Left colon (tissue), 2 donors: ENCODE measurements at places on chromosomes 2 and 18.

DNA sequence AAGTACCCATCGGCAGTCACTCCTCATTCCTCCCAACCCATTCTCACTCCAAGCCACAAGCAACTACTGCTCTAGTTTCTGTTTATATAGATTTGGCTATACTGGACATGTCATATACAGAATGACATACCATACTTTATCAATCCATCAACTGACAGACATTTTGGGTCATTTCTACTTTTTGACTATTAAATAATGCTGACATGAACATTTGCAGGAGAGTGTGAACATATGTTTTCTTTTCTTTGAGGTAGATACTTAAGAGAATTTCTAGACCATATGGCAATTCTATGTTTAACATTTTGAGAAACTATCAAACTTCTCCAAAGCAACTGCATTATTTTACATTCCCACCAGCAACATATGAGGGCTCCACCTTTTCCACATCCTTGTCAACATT is 32.6 kb downstream of the NMUR1 start:
- no peak for DNase-seq

- DNase-seq, result no peak
Measured at GRCh38 chr2:53740170-53740569, 27.4 kb upstream of the CHAC2 start.

DNA sequence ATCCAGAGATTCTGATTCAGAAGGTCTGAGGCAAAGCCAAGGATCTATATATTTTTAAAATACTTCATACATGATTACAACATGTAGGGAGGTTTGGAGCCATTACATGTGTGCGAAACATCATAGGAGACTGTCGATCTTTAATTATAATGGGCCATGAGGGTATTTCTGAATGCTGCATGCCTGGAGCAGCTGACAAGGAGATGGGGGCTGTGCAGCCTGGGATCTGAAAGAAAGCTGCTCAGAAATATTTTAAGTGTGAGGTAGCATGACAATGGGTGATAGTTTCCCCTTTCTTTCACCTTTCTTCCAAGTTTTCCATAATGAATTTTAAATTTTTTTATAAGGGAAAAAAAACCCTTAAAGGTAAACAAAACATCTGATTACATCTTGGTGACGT is 102.0 kb upstream of the DNMT3A start:
- DNase-seq, result no peak

DNA sequence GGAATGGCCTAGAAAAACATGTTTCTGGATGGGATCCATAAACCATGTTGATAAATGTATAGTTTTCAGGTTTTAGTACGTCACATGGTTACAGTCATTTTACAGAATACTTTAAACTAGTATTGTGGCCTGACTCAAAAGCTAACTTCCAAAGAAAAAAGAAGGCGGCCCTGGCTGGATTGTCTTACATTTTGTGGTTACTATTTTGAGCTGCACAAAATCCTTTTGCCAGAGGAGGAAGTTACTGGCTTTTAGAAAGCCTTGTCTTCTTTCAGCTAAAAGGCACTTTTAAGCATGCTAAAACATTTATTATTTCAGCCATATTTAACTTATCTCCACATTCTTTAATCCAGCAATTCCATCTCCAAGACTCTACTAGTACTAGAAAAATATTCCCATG is 227.9 kb downstream of the CDH2 start:
- DNase-seq, result no peak

GRCh38 chr18:39037925-39038324 is 1472.3 kb upstream of the CELF4 start:
- DNase-seq, result no peak
